ENCODE measurements at places on chromosomes 3 and 15.

- DNase-seq: no peak
Measured at GRCh38 chr3:87478716-87479115, 202.3 kb upstream of the POU1F1 start.

DNA sequence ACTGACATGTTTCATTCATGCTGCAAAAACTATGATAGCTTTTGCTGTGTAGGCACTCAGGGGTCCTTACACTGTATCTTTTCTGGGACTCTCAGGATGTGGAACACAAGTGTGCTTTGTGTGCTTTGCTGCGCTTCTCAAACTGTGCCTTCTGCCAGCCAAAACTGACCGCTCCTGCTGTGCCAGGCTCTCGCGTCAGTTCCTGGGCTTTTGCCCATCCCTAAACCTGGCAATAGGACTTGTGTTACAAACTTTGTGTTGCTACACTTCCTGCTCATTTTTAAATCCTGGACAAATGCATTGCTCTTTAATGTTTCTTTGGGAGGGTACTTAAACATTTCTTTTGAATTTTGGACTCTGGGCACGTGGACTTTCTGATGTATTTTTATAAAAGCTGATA lies 60.3 kb downstream of the DIPK2A start:
- DNase-seq: no peak

- no peak for DNase-seq
Measured at GRCh38 chr3:119326976-119327375, 32.8 kb downstream of the ARHGAP31 start.

- DNase-seq: no peak
Measured at GRCh38 chr3:76565496-76566210, 474.2 kb upstream of the ROBO2 start.

DNA sequence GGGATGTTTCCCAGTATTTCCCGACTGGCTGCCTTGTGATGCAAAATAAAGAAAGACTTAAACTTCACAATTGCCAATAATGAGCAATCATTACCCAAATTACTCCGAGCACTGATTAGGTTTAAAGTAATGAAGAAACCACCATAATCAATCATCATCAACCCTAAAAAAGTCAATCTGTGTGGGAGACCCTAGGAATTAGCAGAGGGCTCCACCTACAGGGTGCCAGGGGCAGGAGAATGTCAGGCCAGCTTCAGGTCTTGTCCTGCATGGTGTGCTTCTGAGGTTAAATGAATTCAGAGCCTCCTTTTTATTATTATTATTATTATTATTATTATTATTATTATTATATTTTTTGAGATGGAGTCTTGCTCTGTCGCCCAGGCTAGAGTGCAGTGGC lies 478.0 kb upstream of the ARRDC4 start:
- DNase-seq: no peak

DNA sequence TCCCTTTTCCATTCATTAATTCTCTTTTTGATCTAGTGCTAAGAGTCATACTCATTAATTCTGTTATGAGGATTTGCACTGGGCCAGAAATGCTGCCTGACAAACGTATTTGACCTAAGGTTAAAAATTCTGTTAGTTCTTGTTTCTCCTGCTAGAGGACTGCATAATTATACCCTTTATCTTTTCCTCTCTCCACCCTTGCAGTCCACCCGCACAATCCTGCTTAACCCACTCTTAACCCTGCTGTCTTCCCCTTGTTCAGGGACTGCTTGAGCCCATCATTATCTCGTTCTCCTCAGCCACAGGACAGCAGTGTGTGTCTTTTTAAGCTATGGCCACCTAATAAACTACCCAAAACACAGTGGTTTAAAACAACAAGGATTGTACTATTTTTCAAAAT lies 31.1 kb upstream of the DYNC1LI1 start:
- no peak for DNase-seq

DNA sequence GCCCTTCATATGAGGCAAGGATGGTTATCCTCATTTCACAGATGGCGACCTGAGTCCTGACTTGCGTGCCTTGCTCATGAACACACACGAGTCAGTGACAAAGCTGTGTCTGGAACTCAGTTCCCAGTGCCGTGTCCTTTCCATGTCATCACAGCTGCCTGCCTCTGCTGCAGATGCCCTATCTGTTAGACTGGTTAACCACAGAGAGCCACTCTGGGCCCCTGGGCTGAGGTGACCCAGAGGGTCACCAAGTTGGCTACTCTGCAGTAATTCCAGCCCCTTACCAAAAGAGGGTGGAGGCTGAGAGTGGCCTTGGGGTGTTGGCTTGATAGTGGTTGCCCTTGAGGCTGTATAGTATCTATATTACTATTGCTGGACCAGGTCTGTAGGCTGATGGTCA lies 41.0 kb downstream of the RAB11A start:
- no peak for DNase-seq

GRCh38 chr3:37503856-37504255 lies 329.5 kb upstream of the LRRFIP2 start:
- no peak for DNase-seq

DNA sequence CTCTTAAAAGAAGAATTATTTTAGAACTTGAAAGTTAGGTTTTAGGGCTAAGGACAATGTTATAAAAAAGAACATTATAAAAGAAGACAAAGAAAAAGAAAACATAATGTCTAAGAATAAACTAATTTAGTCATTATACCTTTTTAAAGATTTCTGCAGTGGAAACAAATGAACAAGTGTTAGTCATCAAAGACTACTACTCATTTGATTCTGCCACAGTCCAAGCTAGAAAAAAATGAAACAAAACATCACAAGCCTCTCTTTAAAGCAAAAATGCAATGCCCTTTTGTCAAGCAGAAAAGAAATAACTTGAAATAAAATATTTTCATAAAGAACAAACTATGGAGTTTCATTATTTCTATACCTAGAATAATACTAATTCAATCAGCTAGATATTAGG lies 102.0 kb downstream of the TBC1D5 start:
- DNase-seq: no peak

DNA sequence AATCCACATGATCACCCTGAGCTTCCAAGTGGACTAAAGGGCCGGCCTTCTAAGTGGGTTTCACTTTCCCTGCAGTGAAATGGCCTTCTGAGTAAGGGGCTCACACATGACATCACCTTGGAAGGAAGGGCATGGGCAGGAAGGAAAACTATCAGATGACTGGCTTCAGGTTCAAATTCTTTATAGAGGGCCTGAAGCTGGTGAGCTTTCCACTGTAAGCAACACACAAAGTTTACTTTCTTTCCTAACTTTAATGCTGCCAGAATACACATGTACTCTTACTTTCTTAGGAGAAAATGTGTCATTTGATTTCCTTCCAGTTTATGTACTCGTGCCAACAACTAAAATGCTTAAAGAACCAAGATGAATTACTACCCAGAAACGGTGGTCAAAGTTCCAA lies 475.6 kb downstream of the FOXP1 start:
- no peak for DNase-seq
